PC-9 (cell line): ENCODE measurements at places on chromosomes 11 and 22. TPM values are rescaled to one million over a fixed set of nuclear protein-coding genes. Genes with fewer than 3 reads are reported as not detected.

- DNase-seq: no peak
Observed at GRCh38 chr11:116580799-116581198, 192.0 kb downstream of the BUD13 start.

- DNase-seq: no peak
Observed at GRCh38 chr22:50325444-50326224, 1.2 kb downstream of the DENND6B start.

- no peak for DNase-seq
Observed at GRCh38 chr22:22200569-22201184, 43.9 kb upstream of the VPREB1 start.

DNA sequence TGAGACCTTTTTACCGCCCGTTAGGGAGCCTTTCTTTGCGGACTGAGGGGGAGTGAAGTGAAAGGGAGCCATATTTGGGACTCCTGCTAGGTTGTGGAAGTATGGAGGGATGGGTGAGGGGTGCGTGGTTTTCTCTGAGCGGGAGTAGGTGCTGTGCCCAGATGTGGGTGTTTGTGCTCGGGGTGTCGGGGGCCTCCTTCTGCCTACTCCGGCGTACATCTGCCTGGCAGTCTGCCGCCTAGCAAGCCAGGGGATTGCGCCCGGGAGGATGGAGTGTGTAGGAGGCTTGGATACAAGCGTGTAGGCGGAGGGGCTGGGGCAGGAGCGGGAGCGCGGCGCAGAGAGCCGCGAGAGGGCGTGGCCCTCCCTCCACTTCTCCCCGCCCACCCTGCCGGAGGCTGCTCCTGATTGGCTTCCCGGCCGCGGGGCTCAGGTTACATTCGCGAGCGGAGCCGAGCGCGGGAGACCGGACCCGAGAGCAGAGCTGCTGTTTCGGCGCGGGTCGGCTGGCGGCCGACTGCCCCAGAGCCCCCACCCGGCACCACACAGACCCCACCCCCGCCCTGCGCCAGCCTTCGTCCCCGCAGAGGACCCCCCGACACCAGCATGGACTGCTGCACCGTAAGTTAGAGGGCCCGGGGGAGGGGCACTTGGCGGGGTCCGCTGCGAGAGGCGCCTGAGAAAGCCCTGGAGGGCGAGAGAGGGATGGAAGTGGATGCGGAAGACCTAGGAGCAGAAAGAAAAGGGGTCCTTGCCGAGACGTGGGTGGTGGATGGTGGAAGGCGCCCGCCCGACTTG, at the start of gene NRGN:
TSS of gene NRGN (plus strand) at position 464 of the 798 bp plus-strand sequence. CDS start at position 607, 143 bp downstream.
- peak; percentile 89 for DNase-seq

Gene VWCE
- total RNA-seq: 0.41 and 1.4 TPM in 2 replicates
